ENCODE measurements at places on chromosomes 7 and 10.

- DNase-seq, result no peak
Observed at GRCh38 chr7:22610951-22611757, 111.2 kb upstream of the STEAP1B start.

- no peak for DNase-seq
Observed at GRCh38 chr10:43861966-43862751, 213.5 kb upstream of the ZNF32 start.

DNA sequence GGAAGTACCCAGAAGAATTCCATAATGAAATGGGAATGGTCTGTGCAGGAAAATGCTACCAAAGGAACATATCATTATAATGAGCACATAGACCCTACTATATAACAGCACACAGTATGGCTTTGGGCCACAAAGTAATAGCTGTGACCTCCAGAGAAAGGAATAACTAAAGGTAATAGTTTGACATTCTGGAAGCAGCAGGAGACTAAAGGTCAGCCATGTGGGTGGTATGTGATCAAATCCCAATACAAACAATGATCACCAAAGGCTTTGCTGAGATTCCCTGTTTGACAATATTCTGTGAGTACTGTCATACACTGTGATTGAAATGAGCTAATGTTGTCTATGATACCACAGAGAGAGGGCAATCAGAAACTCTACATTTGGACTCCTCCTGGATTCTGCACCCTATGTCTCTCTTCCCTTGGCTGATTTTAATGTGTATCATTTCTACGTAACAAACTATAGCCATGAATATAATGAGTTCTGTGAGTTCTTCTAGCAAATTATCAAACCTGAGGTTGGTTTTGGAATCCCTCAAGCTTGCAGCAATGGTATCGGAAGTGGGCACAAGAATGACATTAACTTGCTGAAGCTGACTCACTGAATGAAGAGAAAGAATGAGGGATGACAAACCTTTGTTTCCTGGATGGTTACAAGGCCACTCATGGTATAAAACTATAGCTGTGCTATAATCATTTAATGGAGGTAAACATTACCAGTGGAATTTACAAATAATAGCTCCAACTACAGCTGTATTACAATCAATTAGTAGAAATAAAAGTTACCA, 99.6 kb downstream of the JMJD1C start:
- no peak for DNase-seq

- no peak for DNase-seq
Observed at GRCh38 chr10:132957981-132958882, 15.9 kb upstream of the CFAP46 start.

- DNase-seq, result no peak
Observed at GRCh38 chr7:93902777-93903423, 3.5 kb upstream of the GNGT1 start.

DNA sequence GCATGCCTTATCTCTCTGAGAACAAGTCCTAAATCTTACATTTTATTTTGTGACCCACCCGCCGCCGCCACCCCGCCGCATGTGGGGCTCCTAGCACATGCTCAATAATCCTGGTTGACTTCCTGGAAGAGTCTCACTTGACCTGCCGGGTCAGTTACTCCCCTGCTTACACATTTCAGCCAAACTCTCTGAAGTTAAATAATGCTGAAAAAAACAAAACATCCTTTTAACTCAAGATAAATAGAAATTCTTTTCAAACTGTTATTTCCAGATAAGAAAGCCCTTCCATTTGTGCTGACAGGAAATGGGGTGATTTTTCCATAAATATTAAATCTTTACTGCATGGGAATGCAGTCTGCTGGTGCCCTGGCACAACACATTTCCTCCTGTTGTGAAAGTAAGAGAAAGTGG, 123.5 kb downstream of the ABLIM1 start:
- no peak for DNase-seq

DNA sequence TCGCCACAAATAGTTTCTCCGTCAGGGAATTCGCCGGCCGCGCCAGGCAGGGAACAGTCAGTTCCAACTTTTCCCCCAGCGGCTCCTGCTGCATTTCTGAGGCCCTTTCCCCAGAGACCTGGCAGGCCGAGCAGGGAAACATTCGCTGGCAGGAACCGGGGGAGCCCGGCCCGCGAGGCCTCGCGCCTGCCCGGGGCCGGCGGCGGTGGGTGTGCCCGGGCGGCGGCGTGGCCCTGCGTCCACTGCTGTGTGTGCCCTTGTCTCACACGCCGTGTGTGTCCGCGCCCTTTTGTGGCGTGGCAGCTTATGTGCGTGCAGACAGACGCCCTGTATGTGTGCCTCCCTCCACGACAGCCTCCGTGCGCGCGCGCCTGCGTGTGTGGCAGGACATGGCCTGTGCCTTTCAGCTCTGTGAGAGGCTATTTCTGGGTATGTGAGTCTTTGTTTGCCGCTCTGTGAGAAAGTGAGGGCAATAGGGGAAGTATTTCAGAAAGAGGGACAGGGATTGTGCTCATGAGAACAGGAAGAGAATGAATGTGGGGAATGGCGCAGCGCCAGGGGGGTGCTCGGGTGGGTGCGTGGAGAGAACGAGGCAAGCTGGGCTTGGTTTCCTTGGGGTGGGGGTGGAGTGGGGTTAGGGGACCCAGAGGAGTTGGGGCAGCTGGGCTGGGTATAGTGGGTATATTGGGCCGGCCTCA, 689 bp upstream of the SMARCD3 start:
- DNase-seq, result peak; percentile 29

DNA sequence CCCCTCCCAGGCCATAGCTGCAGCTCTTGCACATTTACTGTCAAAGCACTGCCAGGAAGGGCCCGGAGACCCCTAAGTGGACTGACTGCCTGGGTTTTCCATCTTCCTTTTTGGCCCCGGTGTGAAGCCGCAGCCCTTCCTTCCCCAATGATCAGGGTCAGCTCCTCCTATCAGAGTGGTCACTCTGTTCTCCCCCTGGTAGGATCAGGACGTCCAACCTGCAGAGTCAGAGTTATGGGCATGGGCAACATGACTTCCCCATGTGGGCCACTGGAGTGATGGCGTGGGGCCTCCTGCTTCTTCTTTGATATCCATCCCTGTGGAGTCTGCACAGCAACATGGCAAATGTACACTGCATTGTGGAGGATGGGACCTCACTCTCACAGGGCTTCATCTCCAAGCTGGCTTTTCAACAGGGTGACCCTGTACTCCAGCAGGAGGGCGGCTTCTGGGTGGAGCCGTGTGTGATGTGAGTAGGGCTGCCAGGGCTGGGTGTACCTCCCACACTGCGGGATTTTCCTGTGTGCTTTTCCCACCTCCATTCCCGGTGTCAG, 6.4 kb upstream of the RAMP3 start:
- no peak for DNase-seq

DNA sequence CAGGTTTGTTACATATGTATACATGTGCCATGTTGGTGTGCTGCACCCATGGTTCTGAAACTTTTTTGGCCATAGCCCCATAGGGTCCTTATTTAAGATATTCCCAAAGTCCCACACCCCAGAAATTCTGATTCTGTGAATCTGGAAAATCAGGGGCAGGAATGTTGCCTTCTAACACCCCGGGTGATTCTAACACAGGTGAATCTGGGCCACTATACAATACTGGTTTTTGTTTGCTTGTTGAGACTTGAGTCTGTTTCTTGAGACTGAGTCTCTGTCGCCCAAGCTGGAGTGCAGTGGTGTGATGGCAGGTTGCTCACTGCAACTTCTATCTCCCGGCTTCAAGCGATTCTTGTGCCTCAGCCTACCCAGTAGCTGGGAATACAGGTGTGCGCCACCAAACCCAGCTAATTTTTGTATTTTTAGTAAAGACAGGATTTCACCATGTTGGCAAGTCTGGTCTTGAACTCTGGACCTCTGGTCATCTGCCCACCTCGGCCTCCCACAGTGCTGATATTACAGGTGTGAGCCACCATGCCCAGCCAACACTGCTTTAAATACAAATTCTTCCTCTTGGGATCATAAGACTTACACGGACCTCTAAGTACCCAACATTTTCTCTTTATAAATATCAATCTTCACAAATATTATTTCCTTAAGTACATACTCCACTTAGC, 16.9 kb upstream of the PHYH start:
- no peak for DNase-seq

GRCh38 chr7:148330822-148331221, 259.7 kb upstream of the C7orf33 start:
- no peak for DNase-seq

DNA sequence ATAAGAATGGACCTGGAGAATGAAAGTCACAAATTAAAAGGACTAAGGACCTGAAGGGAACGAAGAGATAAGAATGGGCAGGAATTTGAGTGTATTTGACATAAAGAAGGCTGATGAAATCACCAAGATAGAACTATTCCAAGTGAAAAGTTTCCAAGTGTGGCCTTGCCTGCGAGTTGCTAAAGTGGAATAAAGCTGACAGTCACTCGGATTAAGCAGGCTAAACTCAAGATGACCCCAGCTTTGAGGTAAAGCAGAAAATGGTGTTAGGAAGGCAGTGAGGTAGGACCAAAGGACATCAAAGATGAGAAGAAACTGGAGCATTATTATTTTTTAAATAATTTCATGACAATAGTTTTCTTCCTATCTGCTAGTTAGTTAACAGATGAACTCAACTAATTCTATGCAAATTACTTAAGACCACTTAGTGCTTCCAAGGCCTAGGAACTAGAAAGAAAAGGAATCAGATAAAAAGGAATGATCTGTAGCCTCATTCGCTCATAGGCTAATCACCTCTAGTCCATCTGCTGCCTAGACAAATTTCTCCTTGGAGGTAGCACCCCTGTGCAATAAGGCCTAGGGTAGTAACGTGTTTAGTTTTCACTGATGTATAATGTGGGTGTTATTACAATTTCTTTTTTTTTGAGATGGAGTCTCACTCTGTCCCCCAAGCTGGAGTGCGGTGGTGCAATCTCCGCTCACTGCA, 34.5 kb downstream of the EZH2 start:
- no peak for DNase-seq

GRCh38 chr10:130737621-130738020, 573.9 kb downstream of the TCERG1L start:
- DNase-seq, result peak; percentile 58

DNA sequence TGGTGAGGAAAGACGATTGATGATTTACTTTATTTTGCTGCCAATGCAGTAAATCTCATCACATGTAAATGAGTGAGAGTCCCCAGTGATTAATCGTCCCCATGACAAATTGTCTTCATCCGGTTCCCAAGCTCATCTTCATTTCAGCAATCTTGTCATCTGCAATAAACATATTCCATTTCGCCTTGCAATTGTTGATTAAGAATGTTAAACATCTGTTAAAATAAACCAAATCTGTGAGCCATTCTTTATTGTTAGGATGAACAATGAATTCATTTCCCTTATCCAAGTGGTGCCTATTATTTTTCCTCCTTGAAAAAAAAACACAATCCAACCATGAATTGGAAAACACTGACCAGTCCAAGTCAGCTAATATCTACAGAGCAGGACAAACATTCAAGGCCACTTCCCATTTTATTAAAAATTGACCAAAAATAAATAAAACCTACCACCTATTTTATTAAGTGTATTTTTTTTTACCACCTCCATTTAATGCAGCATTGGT, 36.5 kb downstream of the NPS start:
- no peak for DNase-seq

DNA sequence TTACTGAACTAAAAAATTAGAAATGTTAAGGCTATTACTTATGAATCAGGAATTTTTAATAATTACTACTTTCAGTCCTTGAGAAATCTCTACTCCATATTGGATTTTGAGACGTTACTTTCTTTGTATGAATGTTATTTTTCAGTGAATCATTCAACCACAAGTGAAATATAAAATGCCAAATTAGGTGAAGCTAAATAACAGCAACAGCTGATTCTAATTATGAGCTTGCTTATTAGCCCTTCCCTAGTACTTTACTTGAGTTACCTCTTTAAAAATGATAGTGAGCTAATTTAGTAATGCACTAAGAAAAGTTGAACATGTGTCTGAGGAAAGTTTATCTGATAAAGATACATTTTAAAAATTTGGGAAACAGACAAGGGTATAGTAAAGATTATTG, 51.4 kb downstream of the PCGF5 start:
- DNase-seq, result no peak

GRCh38 chr7:121745856-121746255, 127.1 kb upstream of the PTPRZ1 start:
- DNase-seq, result no peak

GRCh38 chr7:137513091-137513490, 169.6 kb upstream of the PTN start:
- no peak for DNase-seq

DNA sequence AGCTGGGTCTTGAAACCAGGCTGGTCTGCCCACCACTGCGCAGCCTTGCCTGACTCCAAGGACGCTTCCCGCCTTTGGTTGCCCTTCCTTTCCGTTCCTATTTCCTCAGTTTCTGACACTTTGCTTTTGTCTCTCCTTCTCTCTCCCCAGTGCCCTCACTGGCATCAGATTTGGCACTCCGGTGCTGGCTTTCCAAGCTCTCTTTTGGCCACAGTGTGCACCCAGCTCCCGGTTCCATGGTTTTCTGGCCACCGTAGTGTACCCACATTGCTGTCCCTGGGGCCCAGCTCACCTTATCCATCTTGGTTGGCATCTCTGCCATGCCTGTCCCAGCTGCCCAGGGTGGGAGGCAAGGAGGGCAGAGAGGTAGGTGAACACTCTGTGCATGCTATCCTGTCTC, 142.2 kb downstream of the PLXNA4 start:
- no peak for DNase-seq

- peak; percentile 21 for DNase-seq
Observed at GRCh38 chr7:105853931-105854419, 22.4 kb downstream of the ATXN7L1 start.

DNA sequence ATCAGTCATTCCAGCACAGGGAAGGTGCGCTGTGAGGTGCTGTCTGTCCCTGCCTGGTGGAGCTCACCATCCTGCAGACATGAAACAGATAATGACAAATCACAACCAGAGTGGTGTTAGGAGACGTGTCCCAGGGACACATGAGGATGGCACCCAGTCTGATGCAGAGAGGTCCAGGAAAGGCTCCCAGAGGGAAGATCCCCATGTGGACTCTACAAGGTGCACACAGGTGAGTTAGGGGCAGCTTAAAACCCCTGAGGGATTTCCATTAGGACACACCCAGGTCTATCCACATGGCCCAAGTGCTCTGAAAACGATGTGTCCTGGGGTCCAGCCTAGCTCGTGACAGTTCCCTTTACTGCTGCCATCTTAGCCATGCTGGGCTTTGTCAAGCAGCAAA, 91.4 kb downstream of the ADARB2 start:
- DNase-seq, result no peak

GRCh38 chr10:22646388-22646853, 68.0 kb downstream of the PIP4K2A start:
- DNase-seq, result no peak
